Cerebellum (tissue), 4 donors: ENCODE measurements at places on chromosomes 1 and 21.

DNA sequence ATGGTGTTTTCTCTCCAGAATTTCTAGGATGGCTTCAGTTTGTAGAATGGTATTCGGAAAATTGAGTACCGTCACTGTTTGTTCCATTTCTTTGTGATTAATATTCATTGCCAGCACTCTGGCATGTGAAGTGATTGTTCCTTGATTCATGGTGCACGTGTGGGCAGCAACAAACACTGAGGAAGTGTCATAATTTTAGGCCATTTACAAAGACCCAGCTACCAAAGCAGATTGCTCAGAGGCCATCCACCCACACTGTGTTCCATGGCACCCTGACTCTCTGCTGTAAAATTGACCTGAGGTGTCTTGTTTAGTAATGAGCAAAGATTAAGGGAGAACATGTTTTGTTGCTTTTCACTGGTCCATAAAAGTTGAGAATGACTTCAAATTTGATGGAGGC, 250.9 kb upstream of the FMN2 start:
- DNase-seq: no peak

- DNase-seq: no peak
Measured at GRCh38 chr1:214310010-214310409, 29.1 kb downstream of the SMYD2 start.

- DNase-seq: no peak
Measured at GRCh38 chr1:228867951-228868730, 132.9 kb downstream of the RHOU start.

DNA sequence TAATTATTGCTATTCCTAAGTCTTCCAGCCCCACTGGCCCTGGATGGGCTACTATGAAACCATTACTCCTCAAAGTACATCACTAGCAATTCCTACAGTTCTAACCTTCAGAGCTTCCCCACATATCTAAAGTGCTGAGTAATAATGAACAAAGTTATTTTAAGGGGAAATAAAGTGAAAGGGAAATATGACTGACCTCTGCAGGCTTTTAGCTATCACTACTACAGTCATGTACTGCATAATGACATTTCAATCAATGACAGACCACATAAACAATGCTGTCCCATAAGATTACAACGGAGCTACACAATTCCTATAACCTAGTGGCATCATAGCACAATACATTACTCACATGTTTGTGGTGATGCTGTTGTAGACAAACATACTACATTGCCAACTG, 32.5 kb upstream of the ASPM start:
- no peak for DNase-seq

GRCh38 chr1:4648657-4649056, 5.8 kb upstream of the AJAP1 start:
- no peak for DNase-seq

DNA sequence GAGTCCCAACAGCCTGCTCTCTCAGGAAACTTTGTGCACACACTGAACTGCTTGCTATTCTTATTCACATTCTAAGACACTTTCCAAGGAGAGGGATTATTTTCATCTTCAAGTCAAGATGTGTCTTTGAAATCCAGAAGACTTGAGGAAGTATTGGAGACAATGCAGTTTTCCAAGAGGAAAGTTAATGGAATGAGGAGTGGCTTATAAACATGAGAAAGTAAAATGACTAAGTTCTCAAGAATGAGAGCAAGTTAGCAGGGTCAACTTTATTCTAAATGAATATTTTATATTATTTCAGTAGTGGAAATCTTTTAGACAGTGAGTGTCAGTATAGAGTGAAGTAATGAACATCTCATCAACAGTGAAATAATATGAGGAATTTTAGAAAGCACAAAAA, 1239.3 kb downstream of the MRPL39 start:
- no peak for DNase-seq

- no peak for DNase-seq
Measured at GRCh38 chr21:41995577-41995976, 14.6 kb downstream of the ZBTB21 start.

GRCh38 chr1:227322376-227322775, 4.1 kb upstream of the CDC42BPA start:
- DNase-seq: no peak

DNA sequence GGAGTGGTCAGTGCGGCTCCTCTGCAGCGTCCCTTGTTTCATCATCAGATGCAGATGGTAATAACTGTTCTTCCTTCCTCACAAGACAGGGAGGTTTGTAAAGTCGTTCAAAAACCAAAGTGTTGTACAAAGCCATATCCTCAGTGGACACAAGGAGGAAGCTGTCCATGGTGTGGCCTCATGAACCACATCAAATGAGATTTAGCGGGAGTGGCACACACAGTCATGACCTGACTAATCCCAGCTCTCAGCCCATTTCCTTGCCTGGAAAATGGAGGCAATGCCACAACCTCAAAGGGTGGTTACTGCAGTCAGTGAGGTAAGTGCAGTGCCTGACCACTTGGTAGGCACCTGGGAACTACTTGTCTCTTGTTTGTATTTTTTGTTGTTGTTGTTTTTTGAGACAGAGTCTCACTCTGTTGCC, 13.4 kb downstream of the ENTREP3 start:
- no peak for DNase-seq

GRCh38 chr1:18578271-18578670, 52.4 kb upstream of the PAX7 start:
- no peak for DNase-seq

- DNase-seq: no peak
Measured at GRCh38 chr1:39196244-39197215, 8.0 kb upstream of the MACF1 start.

GRCh38 chr21:38439957-38440356, 58.3 kb downstream of the ERG start:
- no peak for DNase-seq

- no peak for DNase-seq
Measured at GRCh38 chr21:29568020-29568697, 269.4 kb downstream of the BACH1 start.

DNA sequence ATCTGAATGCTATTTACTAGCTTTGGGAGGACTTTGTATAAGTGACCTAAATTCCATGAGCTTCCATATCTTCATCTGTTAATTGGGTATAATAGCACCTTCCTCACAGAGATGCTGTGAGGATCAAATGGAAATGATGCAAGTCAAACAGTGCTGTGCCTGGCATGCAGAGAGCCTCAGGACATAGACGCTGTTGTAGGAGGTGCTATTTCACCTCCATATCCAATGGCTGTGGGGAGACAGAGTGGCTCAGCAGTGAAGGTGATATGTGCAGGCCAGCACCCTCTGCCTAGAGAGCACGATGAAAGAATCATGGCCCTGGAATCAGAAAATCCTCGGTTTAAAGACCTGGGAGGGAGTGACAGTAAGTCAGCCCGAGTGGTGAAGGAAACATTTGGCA, 16.0 kb upstream of the C1orf21 start:
- no peak for DNase-seq

GRCh38 chr1:55413286-55413685, 198.1 kb upstream of the USP24 start:
- DNase-seq: no peak

- no peak for DNase-seq
Measured at GRCh38 chr1:87437663-87438295, 109.1 kb downstream of the LMO4 start.

- DNase-seq: no peak
Measured at GRCh38 chr1:194830387-194830786, 1644.0 kb upstream of the B3GALT2 start.

DNA sequence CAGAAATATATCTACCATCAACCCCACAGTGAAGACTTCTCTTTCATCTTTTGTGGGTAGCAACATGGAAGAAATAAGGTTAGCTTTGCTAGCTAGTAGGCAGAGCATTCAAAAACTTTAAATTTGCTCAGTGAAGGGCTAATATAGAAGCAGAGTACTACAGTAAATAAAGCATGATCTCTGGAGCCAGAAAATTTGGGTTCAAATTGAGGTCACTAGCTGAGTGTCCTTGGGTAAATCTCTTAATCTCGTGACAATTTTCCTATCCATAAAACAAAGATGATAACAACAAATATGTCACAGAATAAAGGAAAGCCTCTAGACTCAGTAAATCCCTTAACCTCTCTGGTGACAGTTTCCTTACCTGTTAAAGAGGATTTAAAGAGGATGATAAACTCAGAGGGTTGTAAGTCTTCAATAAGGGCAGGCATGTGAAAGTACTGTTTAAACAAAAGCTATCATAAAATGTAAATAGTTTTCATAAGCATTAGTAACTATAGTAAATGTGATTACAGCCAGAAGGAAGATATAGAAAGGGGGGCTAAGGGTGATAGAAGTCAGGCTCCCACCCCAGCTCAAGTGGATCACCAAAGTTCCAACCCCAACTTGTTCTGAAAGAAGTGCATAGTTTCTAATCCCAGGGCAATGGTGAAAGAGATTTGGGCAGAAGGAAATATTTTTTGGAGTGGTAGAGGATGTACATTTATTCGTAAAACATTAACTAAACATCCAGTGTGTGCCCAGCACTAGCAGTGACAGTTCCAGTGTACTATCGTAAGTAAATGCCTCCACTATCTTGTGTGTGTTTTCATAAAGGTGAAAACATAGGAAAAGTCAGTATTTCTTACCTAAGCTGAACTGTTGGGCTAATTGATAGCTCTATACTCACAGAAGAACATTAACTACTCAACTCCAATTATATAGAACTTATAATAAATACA, 24.8 kb downstream of the TM2D1 start:
- DNase-seq: no peak

- no peak for DNase-seq
Measured at GRCh38 chr1:152013664-152014237, 20.1 kb upstream of the S100A10 start.

DNA sequence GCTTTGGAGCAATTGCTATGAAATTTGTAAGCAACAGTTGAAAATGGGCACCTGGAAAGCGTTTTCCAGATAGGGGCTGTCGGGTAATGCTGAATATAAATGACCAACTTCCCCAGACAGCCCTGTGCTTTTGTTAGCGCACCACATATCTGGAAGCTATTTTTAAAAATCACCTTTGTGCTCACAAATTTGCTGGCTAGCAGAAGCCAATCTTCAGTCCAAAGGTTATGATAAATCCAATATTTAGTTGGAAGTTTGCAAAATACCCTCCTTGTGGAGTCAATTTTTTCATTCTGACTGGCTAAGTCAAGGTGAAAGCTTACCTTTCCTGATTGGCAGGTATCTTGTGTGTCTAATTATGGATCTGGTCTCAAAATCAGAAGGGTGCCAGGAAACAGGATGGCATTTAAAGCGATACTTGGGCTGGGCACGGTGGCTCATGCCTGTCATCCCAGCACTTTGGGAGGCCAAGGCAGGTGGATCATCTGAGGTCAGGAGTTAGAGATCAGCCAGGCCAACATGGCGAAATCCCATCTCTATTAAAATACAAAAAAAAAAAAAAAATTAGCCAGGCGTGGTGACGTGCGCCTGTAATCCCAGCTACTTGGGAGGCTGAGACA, 124.1 kb upstream of the AJAP1 start:
- DNase-seq: no peak

DNA sequence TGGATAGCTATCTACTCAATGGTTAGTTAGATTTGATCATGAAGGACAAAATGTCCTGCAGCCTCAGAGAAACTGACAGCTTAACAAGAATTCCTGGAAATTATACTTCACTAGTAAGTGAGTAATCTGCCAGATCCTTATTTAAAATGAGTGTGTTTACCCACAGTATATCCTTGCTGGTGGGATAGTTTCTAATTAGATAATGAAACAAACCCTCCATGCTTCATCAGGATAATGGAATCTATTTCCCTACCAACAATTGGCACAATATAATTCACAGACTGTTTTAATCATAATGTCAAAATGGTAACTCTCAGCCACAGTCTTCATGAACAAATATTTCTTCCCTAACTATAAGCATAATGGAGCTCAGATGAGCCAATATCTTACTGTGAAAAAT, 239.4 kb upstream of the ST6GALNAC5 start:
- DNase-seq: no peak

GRCh38 chr1:244780311-244780710, 55.1 kb upstream of the COX20 start:
- DNase-seq: no peak

GRCh38 chr1:153774780-153775457, at the start of gene SLC27A3:
Gene SLC27A3, plus strand, starts transcription at chr1:153775407. Its CDS starts 91 bp downstream, at chr1:153775498.
- DNase-seq: peak; percentile 77

DNA sequence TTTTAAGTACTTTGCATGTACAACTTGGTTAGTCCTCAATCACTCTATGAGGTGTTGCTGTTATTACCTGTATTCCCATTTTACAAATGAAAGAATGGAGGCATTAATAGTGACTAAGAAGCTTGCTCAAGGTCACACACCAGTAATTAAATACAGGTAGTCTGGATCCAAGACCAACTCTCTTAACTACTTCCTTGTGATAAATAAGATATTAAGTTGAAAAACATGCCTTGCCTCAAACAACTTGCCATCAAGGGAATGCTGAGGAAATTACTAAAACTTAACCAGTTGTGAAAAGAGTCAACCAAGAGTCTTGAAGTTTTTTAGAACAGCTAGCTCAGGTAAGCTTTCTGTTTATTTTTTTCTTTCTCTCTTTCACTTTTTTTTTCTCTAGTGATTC, 21.0 kb upstream of the LAMC1 start:
- no peak for DNase-seq

GRCh38 chr1:93076268-93076667, 2.8 kb upstream of the MTF2 start:
- DNase-seq: no peak

GRCh38 chr1:61746813-61747212, 4.5 kb downstream of the PATJ start:
- DNase-seq: no peak

- no peak for DNase-seq
Measured at GRCh38 chr21:44428281-44428960, 26.9 kb upstream of the LRRC3 start.

GRCh38 chr1:172135978-172136610, 284.4 kb upstream of the C1orf105 start:
- no peak for DNase-seq

DNA sequence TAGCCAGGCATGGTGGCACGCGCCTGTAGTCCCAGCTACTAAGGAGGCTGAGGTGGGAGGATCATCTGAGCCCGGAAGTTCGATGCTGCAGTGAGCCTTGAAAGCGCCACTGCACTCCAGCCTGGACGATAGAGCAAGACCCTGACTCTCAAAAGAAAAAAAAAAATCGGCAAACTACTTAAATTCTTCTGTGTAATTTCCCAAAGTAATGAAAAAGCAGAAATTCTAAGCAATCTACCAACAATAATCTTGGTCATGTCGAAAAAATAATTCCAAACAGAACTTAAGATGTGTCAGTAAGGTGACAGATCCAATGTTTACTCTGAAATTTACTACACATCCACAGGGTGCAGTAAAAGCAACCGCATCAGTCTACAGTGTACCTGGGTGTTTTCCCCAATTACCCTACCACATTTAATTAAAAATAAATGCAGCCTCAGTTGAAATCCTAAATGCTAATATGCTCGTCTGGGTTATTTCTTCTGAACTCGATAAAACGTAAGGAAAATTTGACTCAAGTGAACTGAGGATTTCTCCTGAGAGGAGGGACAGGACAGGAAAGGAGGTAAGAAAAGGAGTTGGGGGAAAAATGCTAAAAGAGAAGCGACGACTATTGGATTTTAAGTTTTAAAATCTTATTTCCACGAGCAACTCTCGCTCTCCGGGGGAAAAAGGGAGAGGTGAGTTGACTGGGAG, 801 bp downstream of the EPRS1 start:
- DNase-seq: peak; percentile 17
